Stimulated activated CD4-positive, alpha-beta T cell treated with anti-CD3 and anti-CD28 coated beads, Interleukin-1b, Interleukin-23, amount 100 ng/mL, for 24 hours (primary cell): ENCODE measurements at places on chromosomes 2 and 18.

- DNase-seq = no peak
Observed at GRCh38 chr2:85032621-85033020, 61.7 kb downstream of the KCMF1 start.

DNA sequence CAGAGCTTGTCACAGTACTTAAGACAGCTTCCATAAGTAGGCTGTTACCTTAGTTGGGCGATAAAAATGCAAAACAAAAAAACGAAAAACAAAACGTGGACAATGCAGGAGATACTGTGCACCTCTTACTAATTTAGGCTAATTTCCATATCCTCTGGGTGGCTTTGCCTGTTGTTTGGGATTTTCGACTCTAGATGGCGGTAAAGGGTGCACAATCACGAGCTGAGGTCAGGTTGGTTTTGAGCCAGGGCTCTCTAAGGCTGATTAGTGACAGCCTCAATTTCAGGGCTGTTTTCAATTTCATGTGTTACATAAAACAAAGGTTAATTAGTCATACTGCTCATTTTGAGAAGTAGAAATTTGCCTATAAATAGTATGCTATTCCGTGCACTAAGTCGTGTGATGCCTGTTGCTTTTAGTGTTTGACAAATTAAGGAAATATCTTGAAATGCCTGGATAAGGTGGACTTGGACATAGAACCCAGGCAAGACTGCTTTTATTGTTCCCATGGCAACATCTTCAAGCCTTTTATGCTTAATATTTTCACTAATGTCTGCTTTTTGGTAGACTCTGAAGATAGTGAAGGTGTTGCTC lies 493.1 kb downstream of the SOCS6 start:
- DNase-seq = peak; percentile 12

DNA sequence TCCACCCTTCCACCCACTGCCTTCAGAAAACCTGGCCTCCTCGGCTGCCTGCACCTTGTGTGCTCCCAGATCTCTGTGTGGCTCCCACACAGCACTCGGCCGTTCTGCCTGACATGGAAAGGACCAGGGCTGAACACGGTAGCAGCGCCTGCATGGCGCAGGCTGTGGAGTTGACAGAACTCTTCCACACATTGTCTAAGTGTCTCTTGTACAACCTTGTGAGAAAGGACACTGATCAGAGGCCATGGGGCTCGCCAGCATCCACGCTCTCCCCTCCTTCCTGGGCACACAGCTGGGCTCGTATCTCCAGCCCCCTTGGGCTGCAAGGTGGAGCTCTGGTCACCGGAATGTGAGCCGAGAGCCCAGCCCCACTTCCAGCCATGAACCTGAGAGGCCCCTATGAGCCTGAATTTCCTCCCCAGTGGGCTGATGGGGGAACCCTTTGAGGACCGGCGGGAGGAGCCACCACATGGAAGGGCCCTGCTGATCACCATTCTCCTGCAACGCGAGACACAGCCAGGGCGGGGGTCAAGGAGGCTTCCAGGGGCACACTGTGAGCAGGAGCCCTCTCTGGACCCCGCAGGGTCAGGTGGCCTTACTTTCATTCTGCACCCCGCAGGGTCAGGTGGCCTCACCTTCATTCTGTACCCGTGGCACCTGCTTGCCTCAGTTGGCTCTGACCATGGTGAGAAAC lies 314.2 kb upstream of the MYT1L start:
- DNase-seq = no peak

DNA sequence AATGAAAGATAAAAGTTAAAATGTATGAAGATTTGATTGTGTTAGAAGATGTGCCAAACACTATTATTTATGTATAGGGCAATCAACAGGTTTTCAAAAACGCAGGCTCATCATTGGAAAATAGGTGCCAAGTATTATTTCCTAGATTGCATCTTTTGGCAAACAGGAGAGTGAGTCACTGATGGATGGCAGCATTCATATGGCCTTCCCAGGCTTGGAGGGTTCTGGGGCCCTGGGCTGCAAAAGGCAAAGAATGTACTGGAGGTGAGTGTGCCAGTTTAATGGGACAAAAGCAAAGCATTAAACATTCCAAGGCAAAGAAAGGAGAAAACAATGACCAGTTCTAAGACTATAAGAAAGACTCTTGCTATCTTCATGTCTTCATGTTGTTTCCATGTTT lies 379.4 kb downstream of the RIT2 start:
- DNase-seq = no peak

GRCh38 chr2:218648088-218648786 lies 11.2 kb downstream of the ZNF142 start:
- DNase-seq = no peak
